ENCODE measurements at places on chromosomes 12 and 14. TPM values are rescaled to one million over a fixed set of nuclear protein-coding genes. Genes with fewer than 3 reads are reported as not detected.
A peak's percentile ranks its signal among the peaks of the same experiment; 100 is the strongest.

CLEC4D gene
- not detected for total RNA-seq

ADAM20 gene
- total RNA-seq, result 1.5 TPM

OVCH1 gene
- total RNA-seq, result under 0.01 TPM

GPR137C gene
- 0.59 TPM for total RNA-seq

FSCB gene
- total RNA-seq, result not detected

- no peak for DNase-seq
These were observed 18.0 kb upstream of the TCP11L2 start for GRCh38 chr12:106284358-106285105.

GRCh38 chr14:22980672-22981089, 1.7 kb downstream of the AJUBA start:
- peak; percentile 94 for DNase-seq

DNA sequence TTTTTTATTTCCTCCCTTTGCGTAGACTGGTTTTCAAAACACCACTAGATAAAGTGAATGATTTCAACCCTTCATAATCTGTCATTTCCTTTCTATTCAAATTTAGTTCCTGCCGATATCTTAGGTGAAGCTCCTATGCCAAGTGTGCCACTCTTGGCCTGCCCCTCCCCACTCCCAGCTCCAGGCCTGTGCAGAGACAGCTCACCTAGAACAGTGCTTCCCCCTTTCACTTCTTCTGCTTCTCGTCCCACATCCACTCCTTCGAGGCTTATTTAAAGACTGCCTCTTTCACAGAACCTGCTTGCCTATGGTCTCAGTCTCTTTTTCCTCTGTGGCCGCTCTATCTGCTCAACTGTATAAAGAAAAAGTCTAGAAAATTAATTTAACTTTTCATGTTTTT, 473.8 kb downstream of the RAD51B start:
- DNase-seq, result no peak

DNA sequence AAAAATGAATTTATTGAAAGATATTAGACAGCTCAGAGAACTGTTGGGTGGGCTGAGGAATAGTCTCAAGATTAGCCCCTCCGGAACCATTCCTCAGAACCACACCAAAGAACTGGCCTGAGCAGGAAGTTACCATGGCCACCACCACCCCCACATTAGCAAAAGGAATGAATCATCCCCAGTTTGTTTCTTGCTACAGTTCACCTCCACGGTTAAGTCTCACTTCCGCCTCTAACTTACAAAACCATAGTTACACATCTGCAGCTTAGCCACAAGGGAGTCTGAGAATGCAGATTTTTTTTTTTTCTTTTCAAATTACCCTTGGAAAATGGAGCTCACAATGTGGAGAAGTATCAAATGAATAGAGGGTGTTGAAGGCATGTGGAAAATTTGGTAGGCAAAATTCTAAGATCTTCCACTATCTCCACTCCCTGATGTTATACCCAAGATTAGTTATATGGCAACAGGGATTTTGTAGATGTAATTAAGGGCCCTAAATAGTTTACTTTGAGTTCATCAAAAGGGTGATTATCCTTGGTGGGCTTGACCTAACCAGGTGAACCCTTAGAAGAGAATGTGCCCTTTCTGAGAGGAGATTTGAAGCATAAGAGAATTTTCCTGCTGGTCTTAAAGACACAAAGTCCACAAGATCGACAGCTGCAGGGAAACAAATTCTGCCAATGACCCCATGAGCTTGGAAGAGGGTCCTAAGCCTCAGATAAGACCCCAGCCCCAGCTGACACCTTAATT, 129.8 kb upstream of the KRR1 start:
- peak; percentile 76 for DNase-seq

DNA sequence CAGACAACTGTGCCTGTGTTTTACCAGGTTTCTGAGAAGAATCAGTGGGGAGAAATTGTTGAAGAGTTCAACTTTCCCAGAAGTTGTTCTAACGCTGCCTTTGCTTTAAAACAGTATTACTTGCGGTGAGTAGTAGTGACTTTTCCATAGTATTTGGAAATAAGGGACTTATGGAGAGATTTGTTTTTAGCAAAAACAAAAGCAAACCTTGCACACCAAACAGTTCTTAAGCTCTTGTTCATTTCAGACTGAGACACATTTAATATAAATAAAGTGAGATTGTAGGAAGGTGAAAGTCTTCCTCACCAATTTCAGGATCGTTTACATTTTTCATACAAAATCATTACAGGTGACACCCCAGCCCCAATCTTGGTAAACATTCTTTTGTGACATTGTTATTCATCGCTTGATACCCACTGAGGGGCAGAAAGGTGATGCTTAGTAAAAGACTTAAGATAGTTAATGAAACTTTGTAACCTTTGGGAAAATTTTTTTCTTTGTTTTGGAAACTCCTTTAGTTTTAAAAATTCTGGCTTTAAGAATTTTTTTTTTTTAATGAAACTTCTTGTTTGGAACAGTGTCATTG, 1.8 kb downstream of the ARID2 start:
- DNase-seq, result no peak

DNA sequence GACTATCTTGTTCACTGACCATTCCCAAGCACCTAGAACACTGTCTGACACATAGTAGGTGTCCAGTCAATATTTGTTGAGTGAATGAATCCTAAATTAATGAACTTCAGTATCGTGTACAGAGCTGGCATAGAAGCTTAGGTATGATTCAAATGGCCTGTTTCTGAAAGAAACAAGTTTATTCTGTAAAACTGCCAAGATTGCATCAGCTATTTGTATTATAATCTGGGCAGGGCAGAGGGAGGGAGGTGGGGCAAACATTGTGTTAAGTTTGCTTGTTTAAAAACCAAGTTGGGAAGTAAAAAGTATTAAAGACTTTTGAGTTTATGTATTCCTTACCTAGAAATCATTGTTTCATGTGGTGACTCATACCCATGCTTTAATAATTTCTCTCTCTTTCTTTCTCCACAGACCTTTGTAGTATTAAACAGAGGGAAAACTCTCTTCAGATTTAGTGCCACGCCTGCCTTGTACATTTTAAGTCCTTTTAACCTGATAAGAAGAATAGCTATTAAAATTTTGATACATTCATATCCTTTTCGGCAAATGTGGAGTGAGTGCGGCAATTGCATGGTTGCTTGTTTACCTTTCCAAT, 92.8 kb downstream of the SCN8A start:
- no peak for DNase-seq

DNA sequence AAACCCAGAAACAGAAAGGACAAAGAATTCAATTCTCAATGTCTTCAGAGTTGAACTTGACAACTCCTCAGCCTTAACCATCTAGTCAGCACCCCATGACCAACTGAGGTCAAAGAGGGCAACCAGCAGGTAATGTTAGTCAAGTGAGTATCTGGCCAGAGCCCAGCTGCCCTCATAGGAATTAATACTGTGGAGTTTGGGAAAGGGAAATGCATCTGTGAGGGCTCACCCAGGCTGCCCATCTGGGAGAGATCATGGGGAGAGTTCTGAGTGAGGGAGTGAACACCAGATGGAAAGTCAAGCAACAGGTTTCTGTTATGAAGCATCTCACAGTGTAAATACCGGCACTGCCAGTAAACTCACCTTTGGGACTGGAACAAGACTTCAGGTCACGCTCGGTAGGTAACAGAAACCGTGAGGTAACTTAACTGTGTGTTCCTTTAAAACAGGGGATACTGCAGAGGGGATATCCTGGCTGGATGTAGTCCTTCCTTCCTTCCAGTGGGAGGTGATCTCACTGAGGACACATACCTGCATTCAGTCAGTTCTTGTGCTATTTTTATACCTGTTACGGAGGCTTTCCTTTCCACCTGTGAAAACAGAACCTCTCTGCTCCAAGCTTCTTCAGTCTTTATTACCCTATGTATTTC, 94.4 kb downstream of the DAD1 start:
- no peak for DNase-seq

DNA sequence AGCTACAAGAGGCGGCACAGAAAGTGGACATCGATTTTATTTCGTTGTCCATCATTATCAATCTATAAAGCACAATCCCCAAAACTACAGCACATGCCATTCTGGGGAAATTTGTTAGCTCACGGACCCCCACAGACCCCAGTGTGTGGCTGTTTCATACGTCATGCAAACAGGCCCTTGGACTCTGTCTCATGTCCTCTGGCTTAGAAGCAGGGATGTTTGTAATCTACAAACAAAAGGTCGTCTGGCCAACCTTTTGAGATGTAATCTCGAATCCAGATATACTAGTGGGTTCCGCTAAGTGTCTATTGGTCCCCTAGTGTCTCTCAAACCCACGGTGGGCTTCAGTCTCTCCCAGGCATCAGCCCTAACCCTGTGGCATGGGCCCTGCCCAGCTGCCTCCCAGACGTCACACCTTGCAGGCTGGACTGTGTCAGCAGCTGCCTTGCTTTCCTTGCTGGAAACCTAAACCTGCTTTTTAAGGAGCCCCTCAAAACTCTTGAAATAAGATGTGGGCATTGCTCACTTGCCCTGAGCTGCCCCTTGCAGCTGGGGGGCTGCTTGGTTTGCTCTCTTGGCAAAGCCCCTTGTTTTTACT, 220.8 kb downstream of the ZFP36L1 start:
- peak; percentile 9 for DNase-seq

GRCh38 chr12:32756476-32757066, 874 bp upstream of the YARS2 start:
- DNase-seq, result no peak

DNA sequence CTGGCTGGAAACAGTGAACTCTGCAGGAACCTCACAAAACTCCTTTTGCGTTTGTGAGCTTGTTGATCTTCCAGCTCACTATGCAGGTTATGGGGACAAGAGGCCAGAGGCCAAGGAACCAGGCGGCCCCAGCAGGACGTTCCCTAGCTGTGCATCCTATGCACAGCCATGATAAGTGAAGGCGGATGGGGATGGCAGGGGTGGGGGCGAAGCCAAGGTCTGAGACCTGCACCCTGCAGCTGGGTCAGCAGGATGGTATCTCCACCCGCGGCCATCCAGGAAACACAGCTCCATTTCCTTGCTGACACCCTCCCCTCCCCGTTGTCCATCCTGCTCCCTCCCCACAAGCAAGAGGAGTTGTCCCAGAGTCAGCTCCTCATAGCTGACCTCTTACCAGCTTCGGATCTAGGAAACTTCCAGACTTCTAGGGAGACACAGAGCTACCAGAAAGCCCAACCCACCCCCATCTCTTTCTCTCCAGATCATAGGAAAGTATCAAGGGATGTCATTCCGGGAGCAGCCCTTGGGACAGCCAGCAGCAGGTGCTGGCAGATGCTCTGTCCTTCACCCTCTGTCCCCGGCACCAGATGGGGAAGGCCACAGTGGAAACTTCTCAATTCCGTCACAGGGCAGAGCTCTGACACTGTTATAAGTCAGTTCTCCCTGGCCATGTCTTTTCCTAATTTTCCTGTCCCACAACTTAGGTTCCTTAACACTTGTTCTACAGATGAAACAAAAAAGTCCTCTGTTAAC, 9.4 kb downstream of the ZBTB39 start:
- DNase-seq, result no peak

DNA sequence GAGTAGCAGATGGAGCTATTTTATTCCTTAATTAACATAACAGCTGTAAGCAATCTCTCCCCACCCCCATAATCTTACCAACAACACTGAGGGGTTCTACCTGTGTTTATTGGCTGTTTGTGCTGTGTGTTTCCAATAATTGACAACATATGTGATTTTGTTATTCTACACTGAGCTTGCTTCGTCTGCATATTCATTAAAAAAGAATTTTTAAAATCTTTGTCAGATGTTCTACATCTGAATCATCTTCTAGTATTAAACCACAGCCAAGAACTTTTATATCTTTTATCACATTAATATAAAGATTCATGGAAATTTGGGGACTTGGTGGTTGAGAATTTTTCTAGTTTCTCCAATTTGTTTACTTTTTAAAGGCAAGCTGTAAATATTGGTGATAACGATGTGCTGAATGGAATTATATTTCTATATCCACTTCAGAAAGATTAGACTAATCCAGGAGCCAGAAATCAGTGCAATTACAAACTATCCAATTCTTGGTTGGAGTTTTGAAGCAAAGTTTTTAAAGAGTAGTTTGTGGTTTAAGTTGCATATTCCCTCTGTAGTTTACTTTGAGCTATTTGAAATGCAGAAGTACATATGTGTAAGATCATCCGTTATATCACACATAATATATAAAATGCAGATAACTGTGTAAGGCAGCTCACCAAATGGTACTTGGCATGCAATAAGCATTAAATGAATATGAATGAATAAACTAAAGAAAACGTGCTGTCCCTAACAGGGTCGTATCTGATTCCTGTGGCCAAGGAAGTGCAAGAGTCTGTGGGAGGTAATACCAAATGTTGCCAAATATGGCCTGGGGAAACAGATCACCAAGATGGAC, 206.9 kb downstream of the PELI2 start:
- DNase-seq, result no peak

DNA sequence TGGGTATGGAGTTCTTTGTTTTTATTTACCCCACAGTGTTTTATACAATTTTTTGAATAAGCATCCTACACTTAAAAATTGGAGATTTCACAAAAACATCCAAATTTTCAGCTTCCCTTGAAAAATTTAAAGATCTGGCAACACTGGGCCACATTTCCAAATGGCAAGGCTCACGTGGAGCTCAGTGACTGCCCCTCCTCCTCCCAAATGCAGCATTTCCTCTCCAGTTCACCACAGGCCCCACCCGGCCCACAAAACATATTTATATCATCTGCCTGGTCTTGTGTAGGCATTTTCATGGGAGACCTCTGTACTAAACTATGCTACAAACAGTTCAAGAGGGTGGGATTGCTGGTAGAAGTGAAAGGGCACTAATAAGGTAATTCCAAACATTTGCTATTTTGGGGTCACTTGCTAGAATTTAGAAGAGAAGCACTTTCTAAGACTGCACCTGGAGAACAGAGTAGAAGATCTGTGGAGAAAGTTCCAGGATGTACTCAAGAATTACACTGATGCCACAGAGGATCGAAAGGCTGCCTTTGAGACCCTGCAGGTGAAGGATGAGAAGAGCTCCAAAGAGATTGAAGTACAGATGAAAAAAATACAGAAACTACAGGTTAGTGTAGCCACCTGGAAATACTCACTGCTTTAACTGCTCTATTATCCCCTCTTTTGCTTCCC, 7.3 kb downstream of the FKBP11 start:
- DNase-seq, result no peak

- DNase-seq, result no peak
These were observed 19.5 kb upstream of the LRRC10 start for GRCh38 chr12:69630191-69630590.

- no peak for DNase-seq
These were observed 98.1 kb downstream of the PRIMA1 start for GRCh38 chr14:93690146-93690545.

DNA sequence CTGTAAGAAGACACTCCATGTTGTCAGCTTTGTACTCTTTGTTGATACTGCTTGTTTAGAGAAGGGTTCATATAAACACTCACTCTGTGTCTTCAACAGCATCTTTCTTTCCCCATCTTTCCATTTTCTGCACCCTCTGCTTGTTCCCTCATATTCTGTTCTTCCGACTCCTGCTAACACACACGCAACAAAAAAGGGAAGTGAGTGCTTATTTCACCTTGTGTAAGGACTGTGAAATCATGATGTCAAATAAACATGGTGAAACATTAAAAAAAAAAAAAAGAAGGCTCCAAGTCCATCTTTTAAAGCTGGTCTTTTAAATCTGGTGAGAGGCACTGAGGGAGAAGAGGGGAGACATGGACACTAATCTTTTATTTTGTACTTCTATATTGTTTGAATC, 145.4 kb downstream of the RPAP3 start:
- no peak for DNase-seq
